Activated CD8-positive, alpha-beta memory T cell treated with anti-CD3 and anti-CD28 coated beads, Interleukin-2, amount 50 U/mL, for 48 hours (primary cell): ENCODE measurements at places on chromosomes 13 and 19.

GRCh38 chr19:49840736-49841249, 10.2 kb upstream of the PTOV1 start:
- DNase-seq: no peak

DNA sequence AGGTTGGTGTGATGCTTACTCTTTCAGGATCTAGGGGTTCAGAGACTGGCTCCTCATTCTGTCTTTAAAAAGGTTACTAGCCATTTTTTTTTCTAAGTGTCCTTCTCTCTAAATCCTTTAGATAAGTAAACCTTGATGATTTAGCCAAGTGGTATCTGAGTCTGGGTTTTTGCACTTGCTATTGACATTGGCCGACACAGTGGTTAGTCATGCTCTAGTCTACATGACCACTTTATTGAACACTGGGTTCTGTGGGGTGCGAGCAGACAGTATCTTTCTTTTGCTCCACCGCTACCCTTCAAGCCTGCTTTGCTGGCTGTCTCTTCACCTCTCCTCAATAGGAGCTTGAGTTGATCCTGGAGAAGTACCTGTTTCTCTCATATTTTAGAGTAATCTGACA, 6.2 kb upstream of the NUP58 start:
- no peak for DNase-seq

- DNase-seq: no peak
Observed at GRCh38 chr19:50300814-50301606, 28.2 kb downstream of the KCNC3 start.

GRCh38 chr13:84802073-84802472, 919.8 kb upstream of the SLITRK1 start:
- no peak for DNase-seq

DNA sequence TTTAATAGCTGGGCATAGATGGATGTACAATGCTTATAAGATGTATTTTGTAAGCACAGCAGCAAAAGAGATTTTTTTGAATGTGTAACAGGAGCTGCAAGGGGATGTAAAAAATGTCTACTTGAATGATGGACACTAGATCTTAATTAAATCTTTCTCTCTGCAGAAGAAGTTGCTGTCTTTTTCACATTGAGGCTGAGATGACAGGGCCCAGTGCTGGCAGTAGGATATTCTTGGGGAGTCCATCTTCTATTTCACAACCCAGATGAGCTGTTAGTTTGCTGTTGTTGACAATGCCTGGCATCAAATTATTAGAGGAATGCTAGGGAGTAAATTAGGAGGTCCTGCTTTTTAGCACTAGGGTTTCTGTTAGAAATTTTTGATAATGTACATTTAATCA, 698.7 kb downstream of the SLITRK5 start:
- DNase-seq: no peak

GRCh38 chr19:29672319-29672932, 7.2 kb downstream of the PLEKHF1 start:
- DNase-seq: no peak

DNA sequence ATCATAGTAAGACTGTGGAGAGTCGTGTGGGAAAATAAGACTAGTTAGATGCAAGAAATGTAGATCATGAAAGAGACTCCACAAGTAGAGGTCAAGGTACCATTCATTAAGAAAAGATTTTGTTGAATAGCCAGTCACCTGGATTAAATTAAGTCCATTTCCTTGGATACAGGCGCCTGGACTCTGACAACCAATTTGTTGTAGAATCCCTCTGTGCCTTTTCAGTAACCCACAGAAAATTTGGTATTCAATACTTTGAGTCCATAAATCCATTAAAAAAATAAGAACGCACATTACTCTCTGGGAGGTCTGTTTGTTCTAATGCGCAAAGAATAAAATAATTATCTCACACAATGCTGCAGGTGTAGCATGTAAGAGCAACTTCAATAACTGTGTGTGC, 469.4 kb downstream of the KLF12 start:
- no peak for DNase-seq
